CD14-positive monocyte (primary cell): ENCODE measurements at places on chromosomes 2 and 18. TPM values are rescaled to one million over a fixed set of nuclear protein-coding genes. Genes with fewer than 3 reads are reported as not detected.

GRCh38 chr2:238106339-238106697 is 6.2 kb downstream of the ESPNL start:
- H3K36me3 ChIP-seq: no peaks in the 10 kb centered on the region
- DNase-seq: no peak
- H3K4me3 ChIP-seq: no peak overlapping the region

- no peaks in the 10 kb centered on the region for H3K4me1 ChIP-seq
- H3K4me3 ChIP-seq: no peak overlapping the region
- no peaks in the 10 kb centered on the region for H3K36me3 ChIP-seq
These were observed 992.3 kb upstream of the FANCL start for GRCh38 chr2:59233448-59233847.

DNA sequence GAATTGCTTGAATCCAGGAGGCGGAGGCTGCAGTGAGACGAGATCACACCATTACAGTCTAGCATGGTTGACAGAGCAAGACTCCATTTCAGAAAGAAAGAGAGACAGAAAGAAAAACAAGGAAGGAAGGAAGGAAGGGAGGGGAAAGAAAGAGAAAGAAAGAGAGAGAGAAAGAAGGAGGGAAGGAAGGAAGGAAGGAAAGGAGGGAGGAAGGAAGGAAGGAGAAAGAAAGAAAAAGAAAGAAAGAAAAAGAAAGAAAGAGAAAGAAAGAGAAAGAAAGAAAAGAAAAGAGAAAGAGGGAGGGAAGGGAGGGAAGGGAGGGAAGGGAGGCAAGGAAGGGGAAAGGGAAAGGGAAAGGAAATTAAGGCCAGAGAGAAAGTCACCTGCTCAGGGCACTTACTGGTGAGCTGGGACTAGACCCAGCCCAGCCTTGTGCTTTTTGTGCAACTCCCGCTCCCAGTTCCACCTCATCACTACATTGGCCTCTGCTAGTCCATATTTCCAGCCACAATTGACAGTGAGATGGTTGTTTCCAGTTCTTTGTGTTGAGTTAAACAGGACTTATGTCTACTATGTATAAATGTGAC is 35.7 kb downstream of the MOGAT1 start:
- H3K27me3 ChIP-seq: no peaks in the 10 kb centered on the region
- H3K4me3 ChIP-seq: no peak overlapping the region
- H3K4me1 ChIP-seq: peaks cover 19% of the 10 kb centered on the region
- no peak for DNase-seq

Gene HSBP1L1
- polyA plus RNA-seq: 10.8 TPM

Gene MBD5
- 3.5 TPM for polyA plus RNA-seq

- no peaks in the 10 kb centered on the region for H3K27me3 ChIP-seq
- H3K4me3 ChIP-seq: no peak overlapping the region
These were observed 220.1 kb downstream of the OTX1 start for GRCh38 chr2:63270717-63271116.

- H3K27ac ChIP-seq: no peak overlapping the region
- no peaks in the 10 kb centered on the region for H3K36me3 ChIP-seq
- no peaks in the 10 kb centered on the region for H3K4me1 ChIP-seq
- no peak overlapping the region for H3K4me3 ChIP-seq
- no peaks in the 10 kb centered on the region for H3K27me3 ChIP-seq
- DNase-seq: no peak
These were observed 130.9 kb upstream of the ASB18 start for GRCh38 chr2:236395067-236395466.
